Ovary (tissue), 10 donors: ENCODE measurements at places on chromosomes 5 and 9.
A peak's percentile ranks its signal among the peaks of the same experiment; 100 is the strongest.

DNA sequence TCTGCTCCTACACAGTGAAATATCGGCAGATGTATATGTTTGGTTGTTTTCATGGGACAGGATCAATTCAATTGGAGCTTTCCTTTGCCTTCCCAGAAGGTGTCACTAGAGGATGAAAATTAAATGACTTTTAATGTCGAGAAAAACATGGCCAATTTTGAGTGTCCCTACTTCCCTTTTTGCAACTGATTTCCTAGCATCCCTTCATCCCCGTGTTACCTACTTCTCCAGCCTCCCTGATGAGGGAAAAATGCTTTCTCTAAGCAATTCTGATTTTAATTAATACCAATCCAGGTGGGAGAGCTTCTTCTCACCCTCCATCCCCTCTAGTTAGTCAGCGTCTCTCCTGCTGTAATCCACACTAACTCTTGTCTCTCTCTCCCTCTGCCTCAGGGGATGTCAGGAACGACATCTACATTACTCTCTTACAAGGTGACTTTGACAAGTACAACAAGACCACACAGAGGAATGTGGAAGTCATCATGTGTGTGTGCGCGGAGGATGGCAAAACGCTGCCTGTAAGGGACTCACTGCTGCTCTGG is 64.9 kb downstream of the DOCK2 start:
- H3K27me3 ChIP-seq, result no peaks in the 10 kb centered on the region
- H3K4me3 ChIP-seq, result no peak overlapping the region
- H3K4me1 ChIP-seq, result no peaks in the 10 kb centered on the region
- H3K27ac ChIP-seq, result no peak overlapping the region

DNA sequence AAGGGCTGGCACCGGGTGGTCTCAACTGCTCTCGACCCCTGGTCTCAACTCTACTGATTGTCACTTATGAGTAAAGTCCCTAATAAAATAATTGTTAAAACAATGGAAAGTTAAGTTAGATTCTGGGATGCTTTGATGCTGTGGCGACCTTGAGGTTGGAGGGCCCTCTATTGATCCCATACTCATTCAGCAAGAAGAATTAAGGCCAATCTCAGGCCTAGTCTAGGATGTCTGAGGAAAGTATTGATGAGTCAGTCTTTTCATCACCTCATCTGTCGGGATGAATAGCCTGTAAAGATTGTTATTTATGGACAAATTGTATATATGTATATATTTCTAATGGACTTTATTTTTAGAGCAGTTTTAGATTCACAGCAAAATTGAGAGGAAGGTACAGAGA is 50.8 kb downstream of the WDR36 start:
- no peaks in the 10 kb centered on the region for H3K4me1 ChIP-seq
- no peak overlapping the region for H3K4me3 ChIP-seq
- no peak overlapping the region for H3K27ac ChIP-seq
- H3K27me3 ChIP-seq, result no peaks in the 10 kb centered on the region

DNA sequence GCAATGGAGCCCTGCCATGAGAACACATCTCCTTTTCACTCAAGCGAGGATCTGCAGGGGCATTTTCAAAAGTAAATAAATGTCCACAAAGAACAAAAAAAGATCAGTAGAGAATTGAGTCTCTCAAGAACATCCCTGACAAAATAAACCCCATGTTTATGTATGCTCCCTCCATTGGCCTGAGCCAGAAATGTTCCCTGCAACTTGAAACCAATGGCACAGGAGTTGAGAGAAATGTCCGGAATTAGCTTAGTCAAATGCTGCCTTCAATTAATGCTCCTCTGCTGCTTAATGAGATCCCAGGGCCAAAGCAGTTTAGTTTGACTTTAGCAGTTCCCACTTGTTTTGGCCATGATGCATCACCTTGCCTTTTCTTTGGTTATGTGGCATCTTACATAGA is 238.3 kb downstream of the EBF1 start:
- no peak overlapping the region for H3K27ac ChIP-seq
- DNase-seq, result no peak
- H3K36me3 ChIP-seq, result no peaks in the 10 kb centered on the region
- H3K27me3 ChIP-seq, result no peaks in the 10 kb centered on the region
- no peak overlapping the region for H3K4me3 ChIP-seq

GRCh38 chr5:28313321-28313951 is 1275.0 kb upstream of the CDH9 start:
- no peaks in the 10 kb centered on the region for H3K4me1 ChIP-seq
- no peak for DNase-seq

GRCh38 chr9:35869621-35870216 is 482 bp downstream of the OR13J1 start:
- no peak overlapping the region for H3K27ac ChIP-seq
- no peak overlapping the region for H3K4me3 ChIP-seq
- no peaks in the 10 kb centered on the region for H3K36me3 ChIP-seq
- no peaks in the 10 kb centered on the region for H3K4me1 ChIP-seq
- H3K27me3 ChIP-seq, result no peaks in the 10 kb centered on the region

DNA sequence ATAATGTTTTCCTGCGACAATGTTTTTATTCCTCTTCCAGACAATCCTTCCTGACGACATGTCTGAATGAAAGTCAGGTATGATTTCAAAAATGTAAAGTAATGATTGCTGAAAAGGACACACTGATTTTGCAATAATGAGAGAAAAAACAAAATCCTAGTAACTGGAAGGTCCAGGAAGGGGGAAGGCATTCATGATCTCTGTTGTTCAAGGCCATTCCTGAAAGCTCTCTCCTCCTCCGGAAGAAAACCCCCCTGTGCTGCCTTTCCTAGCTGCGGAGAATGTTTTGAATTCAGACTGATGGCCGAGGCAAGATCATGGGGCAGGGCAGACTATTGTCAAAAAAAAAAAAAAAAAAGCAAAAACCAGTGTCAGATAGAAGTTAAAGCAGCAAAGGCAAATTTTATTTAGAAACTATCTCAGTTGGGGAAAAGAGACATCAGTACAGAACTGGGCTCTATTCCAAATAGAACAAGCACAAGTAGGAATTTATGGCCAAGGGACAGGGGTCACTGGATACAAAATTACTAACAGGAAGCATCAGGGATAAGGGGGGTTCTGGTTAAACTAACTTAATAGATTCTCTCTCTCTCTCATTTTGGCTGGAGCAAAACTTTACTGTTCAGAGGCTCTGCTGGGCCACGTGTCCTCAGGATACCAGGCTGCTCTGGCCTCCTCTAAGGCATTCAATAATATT is 36.5 kb upstream of the CTSV start:
- H3K27ac ChIP-seq, result no peak overlapping the region
- H3K27me3 ChIP-seq, result no peaks in the 10 kb centered on the region

- H3K4me3 ChIP-seq, result no peak overlapping the region
- no peaks in the 10 kb centered on the region for H3K27me3 ChIP-seq
- no peaks in the 10 kb centered on the region for H3K4me1 ChIP-seq
- no peaks in the 10 kb centered on the region for H3K36me3 ChIP-seq
- no peak for DNase-seq
Observed at GRCh38 chr5:74822288-74822687, 43.9 kb downstream of the FAM169A start.

DNA sequence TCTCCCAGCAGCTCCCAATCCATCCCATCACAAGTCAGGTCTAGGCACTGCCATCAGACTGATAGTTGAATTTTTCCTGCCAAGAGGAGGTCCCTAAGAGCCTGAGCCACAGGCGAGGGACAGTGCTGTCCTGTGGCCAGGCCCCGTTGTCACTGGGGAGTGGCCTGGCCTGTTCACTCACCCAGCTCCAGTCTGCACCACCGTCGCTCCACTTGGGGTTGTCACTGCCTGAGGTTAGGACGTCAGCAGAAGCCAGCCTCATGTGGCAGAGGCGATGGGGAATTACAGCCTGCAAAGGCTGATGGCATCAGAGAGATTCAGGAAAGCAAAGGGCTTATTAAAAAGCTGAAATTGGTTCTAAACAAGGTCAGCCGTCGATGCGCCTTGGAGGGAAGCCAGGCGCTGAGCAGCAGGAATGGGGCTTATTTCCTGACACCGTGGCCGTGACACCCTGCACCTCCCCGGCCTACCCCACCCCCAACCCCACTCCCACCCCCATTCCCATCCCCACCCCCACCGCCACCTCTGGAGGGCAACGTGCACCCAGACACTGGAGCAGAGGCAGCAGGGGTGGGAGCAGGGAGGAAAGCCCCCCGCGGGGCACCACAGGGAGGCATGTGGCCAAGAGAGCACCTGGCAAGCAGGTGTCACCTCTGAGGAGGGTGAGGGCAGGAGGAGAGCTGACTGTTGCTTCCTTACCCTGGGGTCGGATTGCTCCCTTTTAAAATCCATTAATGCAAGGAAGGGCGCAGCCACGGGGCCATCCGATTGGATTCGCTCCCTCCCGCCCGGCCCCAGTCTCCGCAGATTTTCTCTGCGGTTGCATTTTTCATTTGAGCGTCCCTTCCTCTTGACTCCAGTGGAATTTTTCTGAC is 3.1 kb upstream of the DBH start:
- H3K4me1 ChIP-seq, result no peaks in the 10 kb centered on the region
- no peaks in the 10 kb centered on the region for H3K36me3 ChIP-seq
- H3K27ac ChIP-seq, result no peak overlapping the region
- no peaks in the 10 kb centered on the region for H3K27me3 ChIP-seq
- DNase-seq, result no peak

DNA sequence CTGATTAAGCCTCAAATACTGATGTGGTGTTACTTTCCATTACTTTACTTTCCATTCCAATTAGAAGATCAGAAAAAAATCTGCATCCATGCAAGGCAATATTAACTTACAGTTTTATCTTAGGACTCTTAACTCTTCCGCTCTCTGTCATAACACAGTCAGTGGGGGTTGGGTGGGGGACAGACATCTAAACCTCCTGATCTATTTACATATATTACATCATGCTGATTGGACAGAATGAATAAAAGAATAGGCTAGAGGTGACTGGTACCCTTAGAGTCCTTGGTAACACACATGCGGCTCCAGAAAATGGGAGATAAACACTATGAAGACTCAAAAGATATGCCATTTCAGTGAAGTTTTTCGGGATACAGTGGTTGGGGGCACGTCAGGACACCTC is 27.6 kb downstream of the RAPGEF6 start:
- DNase-seq, result no peak
- no peak overlapping the region for H3K27ac ChIP-seq
- peaks cover 2% of the 10 kb centered on the region for H3K4me1 ChIP-seq
- no peaks in the 10 kb centered on the region for H3K27me3 ChIP-seq
- H3K4me3 ChIP-seq, result no peak overlapping the region
- H3K36me3 ChIP-seq, result no peaks in the 10 kb centered on the region

- no peak for DNase-seq
- no peak overlapping the region for H3K4me3 ChIP-seq
- no peaks in the 10 kb centered on the region for H3K27me3 ChIP-seq
- no peaks in the 10 kb centered on the region for H3K36me3 ChIP-seq
Observed at GRCh38 chr5:132778856-132779255, 1.8 kb upstream of the SEPTIN8 start.

GRCh38 chr5:132788990-132789886 is 12.2 kb upstream of the SEPTIN8 start:
- no peaks in the 10 kb centered on the region for H3K4me1 ChIP-seq
- H3K4me3 ChIP-seq, result no peak overlapping the region
- H3K27me3 ChIP-seq, result no peaks in the 10 kb centered on the region
- no peak for DNase-seq

- H3K4me3 ChIP-seq, result no peak overlapping the region
- no peaks in the 10 kb centered on the region for H3K36me3 ChIP-seq
- no peak for DNase-seq
- H3K27ac ChIP-seq, result no peak overlapping the region
- no peaks in the 10 kb centered on the region for H3K4me1 ChIP-seq
Observed at GRCh38 chr9:110971234-110971633, 67.0 kb downstream of the LPAR1 start.

GRCh38 chr9:25994605-25995004 is 316.4 kb upstream of the TUSC1 start:
- no peak for DNase-seq
- H3K27me3 ChIP-seq, result no peaks in the 10 kb centered on the region
- no peak overlapping the region for H3K4me3 ChIP-seq
- no peaks in the 10 kb centered on the region for H3K4me1 ChIP-seq

GRCh38 chr5:137923856-137924255 is 34.6 kb downstream of the PKD2L2 start:
- no peaks in the 10 kb centered on the region for H3K27me3 ChIP-seq
- H3K4me3 ChIP-seq, result no peak overlapping the region
- no peaks in the 10 kb centered on the region for H3K36me3 ChIP-seq
- no peak overlapping the region for H3K27ac ChIP-seq
- no peak for DNase-seq
- no peaks in the 10 kb centered on the region for H3K4me1 ChIP-seq

DNA sequence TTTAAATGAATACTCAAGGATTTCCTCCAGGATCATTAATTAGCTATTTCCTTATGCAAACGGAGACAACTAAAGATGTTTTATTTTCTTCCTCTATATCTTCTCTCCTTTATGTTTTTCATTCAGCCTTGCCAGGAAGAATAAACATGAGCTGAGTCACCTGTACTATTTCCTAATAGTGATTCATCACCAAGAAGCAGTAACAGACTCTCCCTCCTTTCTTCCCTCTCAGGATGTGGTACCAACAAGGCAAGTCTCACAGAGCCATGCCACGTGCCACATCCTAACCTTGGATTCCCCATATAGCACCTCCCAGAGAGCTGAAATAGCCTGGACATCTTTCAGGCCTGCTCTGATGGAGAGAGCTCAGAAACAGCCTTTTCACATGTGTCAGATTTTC is 758.6 kb upstream of the DMAC1 start:
- no peak overlapping the region for H3K27ac ChIP-seq
- peaks cover 2% of the 10 kb centered on the region for H3K4me1 ChIP-seq
- no peak for DNase-seq
- H3K4me3 ChIP-seq, result no peak overlapping the region

- H3K27me3 ChIP-seq, result no peaks in the 10 kb centered on the region
- H3K4me3 ChIP-seq, result no peak overlapping the region
- H3K4me1 ChIP-seq, result no peaks in the 10 kb centered on the region
- H3K27ac ChIP-seq, result no peak overlapping the region
- peak; percentile 4 for DNase-seq
Observed at GRCh38 chr9:93268551-93269314, 84.8 kb downstream of the WNK2 start.

- H3K36me3 ChIP-seq, result no peaks in the 10 kb centered on the region
- H3K4me1 ChIP-seq, result no peaks in the 10 kb centered on the region
- H3K27ac ChIP-seq, result no peak overlapping the region
- H3K27me3 ChIP-seq, result no peaks in the 10 kb centered on the region
- no peak overlapping the region for H3K4me3 ChIP-seq
Observed at GRCh38 chr5:83184534-83184933, 107.2 kb downstream of the XRCC4 start.

DNA sequence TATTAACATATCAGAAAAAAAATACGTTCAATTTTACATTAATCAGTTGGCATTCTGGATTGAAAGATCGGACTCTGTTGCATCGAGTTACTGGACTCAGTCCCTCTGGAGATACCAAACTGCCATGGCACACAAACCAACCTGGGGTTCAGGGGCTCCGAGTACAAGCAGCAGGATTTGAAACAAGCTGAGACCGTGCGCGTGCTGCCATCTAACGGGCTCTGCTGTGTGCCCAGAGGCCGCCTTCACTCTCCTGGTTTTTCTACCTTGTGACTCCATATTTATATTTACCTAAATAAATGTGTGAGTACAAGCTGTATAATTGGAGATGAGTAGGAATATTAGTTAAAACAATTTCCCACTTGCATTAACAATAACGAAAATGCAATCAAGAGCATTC is 48.2 kb downstream of the ANXA1 start:
- DNase-seq, result no peak
- H3K4me1 ChIP-seq, result no peaks in the 10 kb centered on the region
- H3K4me3 ChIP-seq, result no peak overlapping the region
